Suprapubic skin (tissue), 4 donors: ENCODE measurements at places on chromosomes 4 and X.

GRCh38 chr4:115489279-115489678 lies 375.9 kb upstream of the NDST4 start:
- DNase-seq, result no peak

DNA sequence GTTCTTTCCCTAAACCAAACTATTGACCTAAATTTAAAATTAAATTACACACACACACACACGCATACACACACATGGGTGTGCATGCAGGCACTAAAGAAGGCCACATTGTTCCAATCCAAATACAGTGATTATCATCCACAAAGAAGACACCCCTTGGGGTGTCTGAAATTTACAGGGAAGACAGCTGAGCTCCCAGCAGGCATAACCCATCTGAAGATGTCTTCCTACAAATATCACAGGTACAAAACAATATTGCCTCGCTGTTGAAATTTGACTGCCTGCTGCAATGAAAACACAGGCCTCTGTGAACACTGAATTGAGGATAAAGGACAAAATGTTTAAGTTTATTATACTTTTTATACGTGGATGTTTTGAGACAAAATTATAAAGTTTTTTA lies 50.2 kb upstream of the SLC7A11 start:
- no peak for DNase-seq

- DNase-seq, result no peak
These were observed 2062.4 kb downstream of the ARAP2 start for GRCh38 chr4:34181891-34182290.

GRCh38 chr4:47494124-47494430 lies 9.0 kb downstream of the ATP10D start:
- no peak for DNase-seq

DNA sequence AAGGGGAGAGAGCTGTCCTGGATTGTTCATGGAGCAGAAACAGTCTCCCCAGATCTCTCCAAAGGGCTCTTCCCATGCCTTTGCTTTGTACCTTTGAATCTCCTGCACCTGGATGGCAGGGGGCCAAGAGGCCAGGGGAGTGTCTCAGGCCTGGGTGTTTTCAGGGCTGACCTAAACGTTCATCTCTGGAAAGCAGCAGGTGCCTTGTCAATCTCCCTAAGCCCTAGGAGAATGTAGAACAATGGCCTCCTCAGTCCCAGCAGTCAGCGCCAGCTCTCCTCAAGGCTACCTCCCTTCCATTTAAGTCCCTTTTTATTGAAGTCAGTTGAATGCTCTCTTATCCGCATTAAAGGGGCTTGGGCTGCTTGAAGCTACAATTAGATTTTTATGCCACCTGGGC lies 31.2 kb upstream of the NSUN7 start:
- DNase-seq, result no peak

GRCh38 chrX:131571348-131571747 lies 27.5 kb downstream of the OR13H1 start:
- no peak for DNase-seq

GRCh38 chr4:185920171-185920570 lies 108.2 kb upstream of the SORBS2 start:
- no peak for DNase-seq

DNA sequence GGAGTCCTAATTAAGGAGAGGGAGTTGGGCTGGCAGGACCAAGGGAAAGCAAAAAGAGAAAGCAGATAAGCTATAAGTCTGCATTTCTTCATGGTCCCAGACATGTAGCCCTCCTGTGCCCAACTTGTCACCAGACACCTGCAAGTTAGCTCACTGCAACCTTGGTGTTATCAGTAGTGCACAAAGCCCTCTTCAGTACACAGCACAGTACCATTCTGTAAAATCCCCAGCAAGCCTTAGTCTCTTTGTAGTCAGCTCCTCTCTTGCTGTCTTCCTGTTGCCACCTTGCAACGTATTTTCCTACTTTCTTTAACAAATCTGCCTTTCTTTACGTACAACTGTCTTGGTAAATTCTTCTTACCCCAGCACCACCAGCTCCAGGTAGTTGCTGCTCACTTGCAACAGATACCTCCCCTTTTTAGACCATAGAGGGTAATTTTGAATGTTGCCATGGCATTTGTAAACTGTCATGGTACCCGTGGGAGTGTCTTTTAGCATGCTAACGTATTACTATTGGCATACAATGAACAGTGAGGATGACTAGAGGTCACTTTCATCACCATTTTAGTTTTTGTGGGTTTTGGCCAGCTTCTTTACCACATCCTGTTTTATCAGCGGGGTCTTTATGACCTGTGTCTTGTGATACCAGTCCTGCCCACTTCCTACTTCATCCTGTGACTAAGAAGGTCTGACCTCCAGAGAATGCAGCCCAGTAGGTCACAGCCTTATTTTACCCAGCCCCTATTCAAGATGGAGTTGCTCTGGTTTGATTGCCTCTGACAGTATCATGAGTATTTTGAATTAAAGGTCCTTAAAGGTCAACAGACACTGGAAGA lies 28.3 kb upstream of the AP1S2 start:
- no peak for DNase-seq

DNA sequence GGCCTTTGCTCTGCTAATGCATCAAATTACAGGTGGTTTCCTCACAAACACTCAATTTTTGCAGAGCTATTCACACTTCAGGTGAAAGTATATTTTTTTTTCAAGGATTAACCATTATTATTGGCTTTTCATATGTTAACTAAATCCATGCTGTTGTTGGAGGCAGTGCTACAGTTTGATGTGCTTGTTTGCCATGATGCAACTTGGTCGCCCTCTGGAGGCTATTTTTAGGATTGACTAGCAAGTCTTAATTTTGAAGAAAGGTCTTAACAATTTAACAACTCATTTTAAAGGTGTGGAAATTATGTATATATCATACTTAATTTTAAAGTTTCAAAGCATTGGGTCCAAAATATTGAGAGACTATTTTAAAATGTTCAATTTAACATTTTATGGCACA lies 168.8 kb upstream of the FAM47A start:
- DNase-seq, result no peak

GRCh38 chr4:151045907-151046306 lies 30.8 kb upstream of the LRBA start:
- no peak for DNase-seq

GRCh38 chr4:117422297-117422696 lies 336.9 kb upstream of the TRAM1L1 start:
- no peak for DNase-seq

DNA sequence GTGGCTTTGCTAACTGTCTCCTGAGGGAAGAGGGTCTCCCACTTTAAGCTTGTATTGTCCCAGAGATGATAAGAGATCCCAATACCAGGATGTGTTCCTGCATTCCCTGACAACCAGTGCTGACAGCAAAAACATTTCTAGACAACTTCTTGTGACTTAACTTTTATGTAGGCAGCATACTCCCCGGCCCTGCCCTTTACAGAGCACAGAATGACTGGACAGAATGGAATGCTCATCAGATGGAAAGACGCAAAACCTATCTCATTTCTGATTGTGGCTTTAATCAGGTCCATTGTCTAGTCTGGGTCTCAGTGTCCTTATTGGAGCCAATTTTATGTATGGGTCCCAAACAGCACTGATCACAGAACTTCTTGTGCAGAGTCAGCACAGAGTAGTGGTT lies 18.2 kb upstream of the PLAC1 start:
- no peak for DNase-seq

GRCh38 chrX:125826080-125826479 lies 340.0 kb downstream of the DCAF12L2 start:
- DNase-seq, result no peak

- DNase-seq, result no peak
These were observed 142.0 kb downstream of the RTL3 start for GRCh38 chrX:78517124-78517523.

DNA sequence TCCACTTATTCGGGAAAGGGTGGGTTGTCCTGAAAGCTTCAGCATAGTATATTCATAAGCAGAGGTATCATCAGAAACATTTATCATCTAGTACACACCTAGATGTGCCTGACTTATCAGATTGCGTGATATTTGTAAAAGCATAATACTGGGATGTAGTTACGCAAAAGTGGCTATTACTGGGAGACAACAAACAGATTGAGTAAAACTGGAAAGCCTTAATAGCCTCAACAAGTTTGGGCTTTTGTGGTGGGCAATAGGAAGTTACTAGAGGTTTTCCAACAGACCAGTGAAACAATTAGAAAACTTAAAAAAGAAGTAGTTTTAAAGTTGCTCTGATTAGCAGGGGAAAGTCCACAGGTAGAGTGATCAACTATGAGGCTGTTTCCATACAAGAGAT lies 39.8 kb downstream of the GPRIN3 start:
- DNase-seq, result no peak

- no peak for DNase-seq
These were observed 35.7 kb upstream of the FAM241A start for GRCh38 chr4:112109360-112110058.

GRCh38 chr4:140004549-140004895 lies 149.5 kb downstream of the MAML3 start:
- DNase-seq, result no peak

DNA sequence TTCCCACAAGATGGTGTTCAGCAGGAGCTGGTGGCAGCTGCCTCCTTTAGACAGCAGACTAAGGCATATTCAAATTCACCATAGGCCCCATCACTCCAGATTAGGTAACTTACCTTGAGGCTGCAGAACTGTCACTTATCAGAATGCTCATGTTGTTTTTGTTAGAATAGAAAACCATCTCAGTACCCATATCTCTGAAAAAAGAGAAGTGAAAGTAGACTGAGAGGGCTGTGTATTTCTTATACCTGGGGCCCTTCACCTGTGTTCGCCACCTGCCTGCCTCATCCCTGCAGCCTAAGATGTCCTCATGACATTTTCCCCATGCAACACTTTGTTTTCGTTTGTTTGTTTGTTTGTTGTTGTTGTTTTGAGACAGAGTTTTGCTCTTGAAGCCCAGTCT lies 32.9 kb upstream of the SPRY1 start:
- no peak for DNase-seq

DNA sequence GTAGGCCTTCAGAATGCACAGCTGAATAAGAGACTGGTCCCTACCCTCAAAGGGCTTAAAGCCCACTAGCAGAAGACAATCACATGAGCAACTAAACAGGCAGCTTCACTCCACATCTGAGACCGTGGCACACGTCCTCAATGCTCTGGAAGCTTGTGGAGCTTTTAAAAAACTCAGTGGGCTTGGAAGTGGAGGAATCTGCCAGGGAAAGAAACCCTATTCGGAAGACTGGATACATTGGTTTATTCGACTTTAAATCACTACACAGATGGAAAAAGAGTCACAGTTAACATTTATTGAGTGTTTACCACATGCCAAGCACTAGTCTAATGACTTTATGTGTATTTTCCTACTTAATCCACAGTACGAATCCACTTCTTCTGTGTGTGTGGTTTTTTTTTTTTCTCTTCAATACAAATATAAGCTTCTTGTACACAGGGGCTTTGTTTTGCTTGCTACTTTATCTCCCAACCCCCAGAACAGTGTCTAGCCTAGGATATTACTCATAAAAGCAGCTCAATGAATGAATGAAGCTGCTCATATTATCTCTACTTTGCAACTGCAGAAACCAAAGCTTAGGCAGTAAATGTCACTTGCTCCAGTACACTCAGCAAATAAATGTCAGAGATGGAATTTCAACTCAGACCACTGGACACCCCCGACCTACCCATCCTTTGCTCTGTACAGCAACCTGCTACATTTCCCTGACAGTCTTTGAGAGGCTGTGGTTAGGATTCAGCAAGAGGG lies 137.7 kb downstream of the LDB2 start:
- DNase-seq, result no peak
